ENCODE measurements at places on chromosomes 2 and 18. TPM values are rescaled to one million over a fixed set of nuclear protein-coding genes. Genes with fewer than 3 reads are reported as not detected.

Gene BOLL
- not detected for total RNA-seq

Gene INHBB
- total RNA-seq, result 35.9 TPM

Gene MROH2A
- total RNA-seq, result 0.22 TPM

Gene TXNDC2
- 0.17 TPM for total RNA-seq

Gene EGR4
- total RNA-seq, result 0.19 TPM
